ENCODE measurements at places on chromosomes 16 and 17.

- DNase-seq: no peak
These were observed 3.0 kb downstream of the NTAN1 start for GRCh38 chr16:15052747-15053476.

GRCh38 chr16:31063843-31064611 is 10.0 kb downstream of the ZNF668 start:
- no peak for DNase-seq

GRCh38 chr16:51193879-51194278 is 42.8 kb upstream of the SALL1 start:
- no peak for DNase-seq

DNA sequence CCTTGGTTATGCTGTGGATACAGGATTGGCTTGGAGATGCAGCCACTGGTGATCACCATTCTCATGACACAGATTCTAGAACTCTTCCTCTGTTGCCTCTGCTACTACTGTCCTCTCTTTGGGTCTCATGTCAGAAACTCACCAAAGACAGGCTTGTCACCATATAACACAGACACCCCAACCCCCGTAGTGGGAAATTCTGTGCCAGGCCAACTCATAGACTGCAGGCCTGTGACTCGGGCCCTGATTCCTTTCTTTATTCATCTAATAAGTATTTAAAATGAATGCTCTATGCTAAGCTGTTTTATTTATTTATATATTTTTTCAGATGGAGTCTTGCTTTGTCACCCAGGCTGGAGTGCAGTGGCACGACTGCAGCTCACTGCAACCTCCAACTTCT is 9.5 kb downstream of the CYB5D2 start:
- DNase-seq: no peak

DNA sequence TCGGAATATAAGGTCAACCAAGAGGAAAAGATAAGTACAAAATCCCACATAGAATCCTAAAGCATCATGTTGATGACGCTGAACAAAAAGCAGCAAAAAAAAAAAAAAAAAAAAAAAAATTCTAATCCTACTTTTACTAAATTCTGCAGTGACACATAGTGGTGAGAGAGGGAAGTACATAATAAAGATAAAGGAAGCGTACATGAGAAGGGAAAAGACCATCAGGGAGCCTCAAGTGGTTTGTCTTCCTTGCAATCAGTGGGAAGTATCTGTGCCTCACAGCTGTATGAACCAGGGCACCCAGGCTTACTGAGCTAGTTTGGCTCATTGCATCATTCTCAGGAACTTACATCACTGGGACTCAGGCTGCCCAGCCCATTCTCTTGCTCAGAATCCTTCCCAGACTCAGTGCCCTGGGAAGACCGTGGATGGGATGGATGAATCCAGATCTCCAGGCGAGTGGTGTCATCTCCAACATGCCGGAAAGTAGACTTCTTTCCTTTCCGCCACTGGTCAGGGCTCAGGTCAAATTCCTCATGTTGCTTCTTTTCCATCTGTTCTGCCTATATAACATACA is 21.2 kb downstream of the SMG6 start:
- no peak for DNase-seq

DNA sequence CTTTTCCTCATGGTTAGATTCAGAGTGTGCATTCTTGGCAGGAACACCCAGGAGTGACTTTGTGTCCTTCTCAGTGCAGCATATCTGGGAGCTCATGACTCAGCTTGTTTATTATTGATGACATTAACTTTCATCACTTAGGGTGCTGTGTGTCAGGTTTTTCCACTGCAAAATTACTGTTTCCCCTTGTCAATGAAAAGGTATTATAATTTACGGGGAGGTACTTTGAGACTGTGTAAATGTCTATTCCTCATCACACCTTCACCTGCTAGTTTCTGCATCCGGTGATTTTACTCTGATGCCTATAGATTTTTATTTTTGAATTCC is 50.5 kb downstream of the WWP2 start:
- DNase-seq: no peak

DNA sequence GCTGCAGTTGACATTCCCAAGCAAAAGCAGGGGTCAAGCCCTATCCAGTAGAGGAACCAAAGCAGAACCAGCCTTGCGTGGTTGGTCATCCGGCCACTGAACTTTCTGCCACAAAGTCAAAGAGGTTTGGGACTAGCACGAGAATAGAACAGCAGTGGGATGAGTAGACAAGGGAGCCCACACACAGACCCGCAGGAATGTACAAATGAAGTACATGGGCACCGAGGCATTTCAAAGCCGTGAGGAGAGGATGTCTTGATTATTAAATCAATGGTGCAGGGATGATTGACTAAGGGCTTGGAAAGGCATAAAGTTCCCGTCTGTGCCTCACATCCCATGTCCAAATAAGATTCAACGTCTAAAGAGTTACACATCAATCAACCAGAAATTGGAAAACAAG is 81.8 kb upstream of the TBC1D3K start:
- DNase-seq: no peak

DNA sequence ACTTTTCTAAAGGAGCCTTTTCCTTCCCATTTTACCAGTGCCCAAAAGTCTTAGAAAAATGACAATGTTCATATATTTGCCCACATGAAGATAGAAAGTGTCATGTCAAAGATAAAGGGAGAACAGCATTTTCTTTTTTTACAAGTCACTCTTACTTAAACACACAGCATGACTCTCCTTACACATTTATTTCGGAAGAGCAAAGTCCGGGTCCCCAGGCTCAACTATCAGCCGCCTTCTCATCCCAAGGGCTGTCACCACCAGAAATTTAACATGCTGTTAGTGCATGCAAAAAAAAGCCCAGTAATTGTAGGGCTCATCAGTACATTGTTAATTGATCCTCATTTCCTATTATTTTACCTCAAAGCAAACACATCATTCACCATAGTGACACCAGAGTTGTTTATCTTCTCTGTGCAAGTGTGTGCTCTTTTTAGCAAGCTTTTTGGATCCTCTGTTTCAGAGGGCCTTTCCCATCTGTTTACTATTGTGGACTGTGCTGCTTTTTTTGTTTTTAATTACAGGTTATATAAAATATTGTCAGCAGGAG is 560.3 kb downstream of the WWOX start:
- no peak for DNase-seq

- no peak for DNase-seq
These were observed 149.9 kb upstream of the PLCG2 start for GRCh38 chr16:81629034-81629802.

- DNase-seq: no peak
These were observed 2.1 kb downstream of the ARHGAP23 start for GRCh38 chr17:38430316-38430715.

DNA sequence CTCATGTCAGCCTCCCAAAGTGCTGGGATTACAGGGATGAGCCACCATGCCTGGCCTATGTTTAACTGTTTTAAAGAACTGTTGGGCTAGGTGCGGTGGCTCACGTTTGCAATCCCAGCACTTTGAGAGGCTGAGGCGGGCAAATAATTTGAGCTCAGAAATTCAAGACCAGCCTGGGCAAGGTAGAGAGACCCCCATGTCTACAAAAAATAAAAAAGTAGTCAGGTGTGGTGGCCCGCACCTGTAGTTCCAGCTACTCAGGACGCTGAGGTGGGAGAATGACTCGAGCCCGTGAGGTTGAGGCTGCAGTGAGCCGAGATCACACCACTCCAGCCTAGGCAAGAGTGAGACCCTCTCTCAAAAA is 1.9 kb upstream of the ITGAL start:
- no peak for DNase-seq

GRCh38 chr16:3281222-3281820 is 2.0 kb upstream of the ZNF263 start:
- no peak for DNase-seq

DNA sequence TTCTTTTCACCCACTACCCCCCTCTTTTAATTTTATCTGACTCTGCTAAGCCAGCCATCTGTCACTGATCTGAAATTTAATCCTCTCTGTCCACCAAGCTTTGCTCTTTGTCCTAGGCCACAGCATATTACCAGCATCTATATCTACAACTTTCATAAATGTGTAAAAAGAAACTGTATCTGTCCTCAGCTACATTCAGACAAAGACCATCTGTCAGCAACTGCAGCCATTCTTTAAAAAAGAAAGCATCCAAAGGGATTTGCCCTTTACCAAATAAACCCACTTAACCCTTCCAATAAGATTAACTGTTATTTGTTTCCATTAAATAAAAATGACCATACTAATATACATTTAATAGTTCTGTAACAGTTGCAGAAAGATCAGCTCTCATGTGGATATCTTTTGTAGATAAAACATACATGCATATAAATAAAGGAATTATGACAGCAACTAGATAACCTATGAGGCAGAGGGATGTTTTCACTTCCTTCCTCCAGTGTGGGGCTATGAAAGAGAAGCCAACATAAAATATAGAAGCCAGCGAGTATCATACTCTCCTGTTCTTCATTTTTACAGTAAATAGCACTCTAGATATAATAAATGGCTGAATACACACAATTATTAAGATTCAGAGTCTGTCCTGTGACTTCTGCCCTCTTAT is 602.5 kb upstream of the SALL1 start:
- no peak for DNase-seq

DNA sequence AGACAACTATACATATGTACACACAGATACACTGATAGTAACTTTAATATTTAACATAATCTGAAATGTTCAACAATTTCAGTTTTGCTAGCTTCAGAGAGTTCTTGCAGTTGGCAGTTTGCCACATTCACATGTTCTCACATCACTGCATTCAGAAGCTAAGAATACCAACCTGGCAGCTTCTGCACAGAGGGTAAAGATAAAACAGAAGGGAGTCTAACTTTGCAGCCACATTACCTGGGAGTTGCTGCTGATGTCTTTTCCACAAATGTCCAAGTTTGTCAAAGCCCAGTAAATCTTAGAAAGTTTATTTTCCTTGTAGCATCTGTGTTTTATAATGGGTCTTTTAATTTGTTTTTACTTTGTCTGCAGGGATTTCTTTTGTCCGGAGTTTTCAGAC is 332.0 kb downstream of the BCAS3 start:
- peak; percentile 10 for DNase-seq

GRCh38 chr16:87203060-87203656 is 114.0 kb downstream of the C16orf95 start:
- peak; percentile 57 for DNase-seq

- no peak for DNase-seq
These were observed 6.9 kb downstream of the ZNRF1 start for GRCh38 chr16:75005697-75006096.

DNA sequence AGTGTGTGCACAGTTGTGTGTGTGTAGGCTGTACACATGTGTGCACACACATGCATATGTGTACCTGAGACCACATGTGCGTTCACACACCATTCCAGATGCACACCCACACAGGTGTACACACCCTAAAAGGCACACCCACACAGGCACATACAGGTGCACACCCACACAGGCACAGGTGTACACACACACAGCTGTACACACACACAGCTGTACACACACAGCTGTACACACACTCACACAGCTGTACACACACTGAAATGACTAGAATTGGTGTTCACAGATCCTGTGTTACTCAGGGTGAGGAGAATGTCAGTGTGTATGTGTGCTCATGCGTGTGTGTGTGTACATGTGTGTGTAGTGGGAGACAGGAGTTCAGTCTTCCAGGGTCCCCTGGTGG is 15.9 kb upstream of the DOC2B start:
- no peak for DNase-seq

- DNase-seq: no peak
These were observed 11.6 kb upstream of the MPHOSPH6 start for GRCh38 chr16:82181461-82182185.

DNA sequence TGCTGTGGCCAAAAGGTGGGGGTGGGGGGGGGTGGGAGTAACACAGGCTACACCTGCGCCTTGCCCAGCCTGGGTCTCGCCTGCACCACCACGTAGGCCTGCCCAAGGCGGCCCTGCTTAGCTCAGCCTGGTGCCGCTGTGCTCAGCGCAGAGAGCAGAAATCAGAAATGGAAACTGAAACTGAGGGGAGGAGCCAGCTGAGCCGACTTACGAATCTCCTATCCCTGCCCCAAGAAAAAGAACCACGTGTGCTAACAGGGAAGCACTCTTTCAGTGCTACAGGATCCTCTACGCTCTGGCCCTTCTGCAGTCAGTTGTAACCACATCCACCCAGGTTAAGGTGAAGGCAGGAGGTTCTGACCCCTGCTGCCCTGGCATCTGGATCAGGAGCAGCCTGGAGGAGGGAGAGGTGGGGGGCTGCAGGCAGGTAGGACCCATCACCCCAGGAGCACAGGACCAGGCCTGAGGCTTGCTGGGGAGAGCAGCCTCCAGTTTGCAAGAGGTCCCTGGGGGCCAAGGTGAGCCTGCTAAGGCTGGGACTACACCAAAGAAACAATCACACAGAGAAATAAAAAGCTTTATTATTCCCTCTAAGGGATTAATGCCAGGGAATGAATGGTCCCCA is at the start of gene DHX58:
DHX58 (minus strand) TSS at position 163 of the 625 bp plus-strand sequence. CDS start 822 bp downstream, outside the sequence.
- peak; percentile 82 for DNase-seq

DNA sequence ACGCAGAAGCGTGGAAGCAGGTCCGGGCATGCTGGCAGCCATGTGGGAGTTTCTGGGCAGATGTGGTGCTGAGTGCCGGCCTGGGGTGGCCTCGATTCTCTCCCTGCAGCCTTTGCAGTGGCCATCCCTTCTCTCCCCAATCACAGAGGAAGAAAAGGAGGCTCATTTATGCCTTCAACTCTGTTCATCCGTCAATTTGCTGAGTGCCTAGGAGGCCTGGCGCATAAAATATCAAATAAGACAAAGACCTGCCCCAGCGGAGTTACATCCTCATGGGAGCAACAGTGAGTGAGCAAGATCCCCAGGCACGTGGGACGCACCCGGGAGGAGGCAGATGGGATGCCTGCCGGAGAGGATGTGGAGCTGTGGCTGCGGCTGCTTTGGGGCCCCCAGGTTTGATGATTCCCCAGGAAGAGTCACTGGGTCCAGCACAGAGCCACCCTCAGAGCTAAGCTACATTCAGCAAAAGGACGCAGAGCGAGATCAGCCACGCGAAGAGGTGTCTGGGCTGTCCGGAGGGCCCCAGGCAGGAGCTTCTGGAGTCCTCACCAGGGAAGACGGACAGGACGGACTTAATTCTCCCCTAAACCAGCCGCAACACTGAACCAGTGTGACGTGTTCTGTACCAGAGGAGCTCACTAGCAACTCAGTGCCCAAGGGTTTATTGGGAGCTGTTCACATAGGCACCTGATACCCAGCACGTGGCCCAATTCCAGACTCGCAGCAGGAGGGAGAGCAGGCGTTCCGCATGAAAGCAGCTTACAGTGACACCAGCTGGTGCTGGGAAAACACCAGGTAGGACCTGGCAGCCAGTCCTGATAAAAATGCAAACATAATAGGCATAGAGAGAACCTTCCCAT is 11.3 kb downstream of the CA5A start:
- no peak for DNase-seq

Data from GM06990 (cell line).